Nephron progenitor cell (in vitro differentiated cells): ENCODE measurements at places on chromosomes 3 and 15.
A peak's percentile ranks its signal among the peaks of the same experiment; 100 is the strongest.

GRCh38 chr3:62874711-62875557 lies at the start of gene CADPS:
TSS of gene CADPS (minus strand) at chr3:62875416. CDS start at chr3:62875029, 387 bp downstream.
- DNase-seq: peak; percentile 39

- no peak for DNase-seq
Observed at GRCh38 chr3:17195192-17195611, 310.4 kb downstream of the PLCL2 start.

DNA sequence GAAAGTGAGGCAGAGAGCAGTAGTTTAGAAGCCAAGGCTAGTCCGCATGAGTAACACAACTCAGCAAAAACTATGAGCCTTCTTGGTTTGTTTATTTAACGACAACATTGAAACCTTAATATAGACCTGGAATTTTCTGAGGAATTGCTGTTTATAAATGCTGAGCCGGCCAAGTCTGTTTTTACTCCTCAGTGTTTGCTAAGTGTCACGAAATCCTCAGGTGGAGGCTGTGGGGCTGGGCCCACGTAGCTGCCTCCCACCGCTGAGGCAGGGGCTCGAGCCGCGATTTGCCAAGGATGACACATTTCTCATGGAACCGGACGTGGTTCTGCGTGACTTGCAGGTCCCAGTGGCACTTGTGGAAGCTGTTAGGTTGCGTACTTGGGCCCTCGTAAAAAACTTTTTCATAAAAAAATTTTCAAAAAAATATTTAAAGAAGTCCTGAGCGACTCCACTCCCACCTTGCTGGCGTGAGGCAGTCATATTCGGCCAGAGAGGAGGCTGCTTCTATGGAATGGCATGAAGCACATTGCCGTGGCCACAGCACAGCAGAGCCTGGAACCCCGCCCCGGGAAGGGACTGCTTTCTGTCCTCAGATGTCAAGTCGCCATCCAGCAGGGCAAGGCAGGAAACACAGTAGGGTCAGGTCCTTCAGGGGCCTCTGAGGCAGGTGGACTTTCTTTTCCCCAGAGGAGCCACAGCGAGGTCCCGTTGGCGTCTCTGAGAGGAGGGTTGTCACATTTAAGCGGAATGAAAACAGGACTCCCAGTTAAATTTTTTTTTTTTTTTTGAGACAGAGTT lies 64.8 kb upstream of the PCSK6 start:
- DNase-seq: no peak

DNA sequence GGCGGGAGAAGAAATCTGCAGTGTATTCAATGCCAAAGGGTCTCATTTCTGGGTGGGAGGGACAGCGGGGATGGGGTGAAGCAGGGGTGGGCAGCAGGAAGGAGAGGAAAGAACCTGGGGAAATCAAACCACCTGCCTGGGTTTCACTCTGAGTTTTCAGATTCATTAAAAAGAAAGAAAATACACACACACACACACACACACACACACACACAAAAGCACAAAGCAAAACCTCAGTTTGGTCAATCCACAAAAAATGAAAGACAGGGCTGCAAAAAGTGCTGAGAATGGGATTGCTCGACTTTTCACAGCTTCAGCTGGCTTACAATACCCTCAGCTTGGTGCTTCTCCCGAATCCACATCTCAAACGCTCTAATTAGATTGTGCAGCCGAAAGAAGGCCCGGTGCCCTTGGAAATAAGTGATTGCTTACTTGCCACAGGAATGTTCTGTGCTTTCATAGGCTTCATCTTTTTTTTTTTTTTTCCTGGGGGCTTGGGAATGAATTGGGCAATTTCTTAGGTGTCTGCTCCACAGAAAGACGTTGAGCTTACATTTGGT lies 370.5 kb downstream of the RORA start:
- DNase-seq: no peak

GRCh38 chr3:183239046-183239445 lies 14.0 kb upstream of the B3GNT5 start:
- DNase-seq: no peak

DNA sequence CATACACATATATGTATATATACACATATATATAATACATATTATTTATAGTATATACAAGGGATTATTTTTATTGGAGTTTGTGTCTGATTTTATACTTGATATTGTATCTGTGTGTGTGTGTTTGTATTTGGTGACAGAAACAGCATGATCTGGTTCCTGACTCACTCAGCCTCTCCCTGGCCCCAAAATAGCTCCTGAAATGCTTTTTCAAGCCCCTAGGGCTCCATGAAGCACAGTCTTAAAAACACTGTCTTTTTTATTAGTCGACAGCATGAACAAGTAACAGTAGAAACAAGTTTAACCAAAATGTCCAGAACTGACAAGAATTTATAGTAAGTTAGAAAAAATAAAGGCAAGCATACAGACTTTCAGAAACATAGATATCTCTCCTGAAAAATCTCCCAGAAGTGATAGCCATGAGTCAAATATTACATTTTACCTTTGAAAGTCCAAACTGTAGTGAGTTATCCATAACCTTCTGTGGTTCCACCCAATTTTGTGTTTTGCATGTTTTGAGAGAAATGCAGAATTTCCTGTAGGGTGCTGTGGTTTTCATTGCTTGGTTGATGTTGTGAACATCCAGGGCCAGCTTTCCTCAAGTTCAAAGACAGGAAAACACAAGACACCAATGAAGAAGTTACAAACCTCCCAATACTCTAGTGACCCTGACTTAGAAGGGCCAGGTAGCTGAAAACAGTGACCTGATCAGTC lies 98.5 kb upstream of the CCDC80 start:
- DNase-seq: no peak

- DNase-seq: no peak
Observed at GRCh38 chr3:101938262-101938847, 89.0 kb downstream of the NFKBIZ start.

DNA sequence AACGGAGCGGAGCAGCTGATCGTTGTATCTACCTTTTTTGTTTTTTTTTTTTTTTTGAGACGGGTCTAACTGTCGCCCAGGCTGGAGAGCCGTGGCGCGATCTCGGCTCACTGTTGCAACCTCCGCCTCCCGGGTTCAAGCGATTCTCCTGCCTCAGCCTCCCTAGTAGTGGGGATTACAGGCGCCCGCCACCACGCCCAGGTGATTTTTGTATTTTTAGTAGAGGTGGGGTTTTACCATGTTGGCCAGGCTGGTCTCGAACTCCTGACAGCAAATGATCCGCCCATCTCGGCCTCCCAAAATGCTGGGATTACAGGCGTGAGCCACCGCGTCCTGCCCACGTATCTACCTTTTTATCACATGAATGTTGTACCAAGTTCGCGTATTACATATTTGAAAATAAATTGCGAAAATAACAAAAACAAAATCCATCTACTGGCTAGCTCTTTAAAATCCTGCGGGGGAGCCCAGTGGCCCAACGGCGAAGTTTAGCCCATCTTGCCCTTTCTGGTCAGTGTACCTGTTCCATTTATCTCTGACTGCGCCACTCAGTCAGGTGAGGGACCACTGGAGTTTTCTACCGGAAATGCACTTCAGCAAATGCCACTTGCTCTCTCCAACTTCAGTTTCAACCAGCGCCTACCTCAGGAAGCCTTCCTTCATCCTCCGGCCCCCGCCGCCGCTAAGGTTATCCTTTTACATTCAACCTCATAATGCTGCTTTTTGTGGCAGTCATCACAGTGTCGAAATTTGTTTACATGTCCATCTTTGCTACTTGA lies 1.2 kb upstream of the EIF3J start:
- peak; percentile 29 for DNase-seq

DNA sequence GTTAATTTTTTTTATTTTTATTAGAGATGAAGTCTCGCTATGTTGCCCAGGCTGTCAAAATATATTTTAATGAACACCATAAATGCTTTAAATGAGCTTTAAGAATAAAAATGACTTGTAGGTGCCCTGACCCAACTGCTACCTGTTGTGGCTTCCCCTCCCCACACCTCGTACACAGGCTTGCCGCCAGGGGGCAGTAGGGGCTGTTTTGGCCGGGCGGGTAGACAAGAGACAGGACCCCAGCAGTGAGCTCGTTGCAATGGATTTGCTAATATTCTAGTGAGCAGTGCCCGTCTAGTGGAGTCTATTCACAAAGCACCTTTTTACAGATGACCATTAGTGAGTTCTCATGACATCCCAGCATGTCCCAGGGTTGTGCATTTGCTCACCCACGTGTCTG lies 418.1 kb downstream of the OCA2 start:
- DNase-seq: no peak

DNA sequence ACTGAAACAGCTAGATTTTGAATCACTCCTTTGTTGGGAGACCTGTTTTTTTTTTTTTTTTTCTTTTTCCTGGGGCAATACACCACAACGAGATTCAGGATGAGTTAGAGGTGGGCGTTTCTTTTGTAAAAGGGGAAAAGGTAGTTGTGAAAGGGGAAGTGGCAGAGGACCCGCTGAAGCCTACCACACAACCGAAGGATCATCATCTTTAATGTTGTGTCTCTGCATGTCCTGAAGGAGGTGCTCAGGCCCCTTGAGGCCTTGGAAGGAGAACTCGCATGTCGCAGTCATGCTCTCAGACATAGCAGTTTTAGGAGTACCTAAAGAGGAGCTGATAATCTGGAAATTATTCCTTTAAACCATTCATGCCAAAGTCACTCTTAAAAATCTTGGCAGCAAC lies 137.9 kb upstream of the LRIG1 start:
- no peak for DNase-seq

GRCh38 chr15:81001152-81002008 lies 657 bp downstream of the TLNRD1 start:
- peak; percentile 65 for DNase-seq

- peak; percentile 16 for DNase-seq
Observed at GRCh38 chr15:81155375-81156218, 21.5 kb downstream of the CFAP161 start.

DNA sequence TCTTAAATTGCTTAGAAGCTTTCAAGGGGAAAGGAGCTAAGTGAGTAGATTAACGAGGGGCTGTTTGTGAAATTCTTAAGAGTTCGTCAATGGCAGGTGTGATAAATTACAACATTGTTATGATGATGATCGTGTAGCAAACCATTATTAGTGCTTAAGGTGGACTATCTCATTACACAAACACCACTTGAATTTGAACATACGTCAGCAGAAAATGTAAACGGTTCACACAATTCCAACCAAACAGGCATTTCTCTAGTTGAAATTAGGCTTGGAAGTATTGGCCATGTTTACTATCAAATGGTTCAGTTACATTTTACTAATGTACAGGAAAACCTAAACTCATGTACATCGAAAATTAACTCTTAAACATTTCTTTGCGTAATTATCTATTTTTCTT lies 102.8 kb downstream of the PYDC2 start:
- no peak for DNase-seq

DNA sequence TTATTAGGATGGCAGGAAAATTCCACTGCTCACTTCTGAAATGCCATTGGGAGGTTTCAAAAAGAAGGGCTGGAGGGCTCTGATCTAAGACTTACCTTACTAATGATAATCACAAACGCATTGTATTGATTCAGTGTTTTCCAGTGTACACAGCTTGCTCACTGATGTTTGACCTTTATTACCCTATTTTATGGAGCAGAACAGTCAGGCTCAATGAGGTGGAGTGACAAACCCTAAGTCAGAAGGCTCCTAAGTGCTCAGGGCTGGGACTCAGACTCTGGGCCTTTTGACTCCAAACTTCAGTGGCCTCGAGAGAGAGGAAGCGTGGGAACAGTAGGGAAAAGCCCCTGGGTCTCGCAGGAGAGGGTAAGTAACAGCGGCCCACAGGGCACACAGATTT lies 20.3 kb upstream of the RAD18 start:
- no peak for DNase-seq

- DNase-seq: no peak
Observed at GRCh38 chr3:123130079-123130750, 63.4 kb downstream of the PDIA5 start.

DNA sequence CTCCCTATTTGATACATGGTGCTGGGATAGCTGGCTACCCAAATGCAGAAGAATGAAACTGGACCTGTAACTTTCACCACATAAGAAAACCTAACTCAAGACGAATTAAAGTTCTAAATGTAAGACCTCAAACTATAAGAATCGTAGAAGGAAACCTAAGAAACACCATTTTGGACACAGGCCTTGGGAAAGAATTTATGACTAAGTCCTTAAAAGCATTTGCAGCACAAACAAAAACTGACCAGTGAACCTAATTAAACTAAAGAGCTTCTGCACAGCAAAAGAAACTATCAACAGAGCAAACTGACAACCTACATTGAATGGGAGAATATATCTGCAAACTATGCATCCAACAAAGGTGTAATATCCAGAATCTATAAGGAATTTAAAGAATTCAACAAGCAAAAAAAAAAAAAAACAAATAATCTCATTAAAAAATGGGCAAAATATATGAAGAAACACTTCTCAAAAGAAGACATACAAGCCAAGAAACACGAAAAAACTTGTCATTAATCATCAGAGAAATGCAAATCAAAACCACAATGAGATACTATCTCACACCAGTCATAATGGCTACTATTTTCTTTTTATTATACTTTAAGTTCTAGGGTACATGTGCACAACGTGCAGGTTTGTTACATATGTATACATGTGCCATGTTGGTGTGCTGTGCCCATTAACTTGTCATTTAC lies 37.0 kb downstream of the HDGFL3 start:
- DNase-seq: no peak

DNA sequence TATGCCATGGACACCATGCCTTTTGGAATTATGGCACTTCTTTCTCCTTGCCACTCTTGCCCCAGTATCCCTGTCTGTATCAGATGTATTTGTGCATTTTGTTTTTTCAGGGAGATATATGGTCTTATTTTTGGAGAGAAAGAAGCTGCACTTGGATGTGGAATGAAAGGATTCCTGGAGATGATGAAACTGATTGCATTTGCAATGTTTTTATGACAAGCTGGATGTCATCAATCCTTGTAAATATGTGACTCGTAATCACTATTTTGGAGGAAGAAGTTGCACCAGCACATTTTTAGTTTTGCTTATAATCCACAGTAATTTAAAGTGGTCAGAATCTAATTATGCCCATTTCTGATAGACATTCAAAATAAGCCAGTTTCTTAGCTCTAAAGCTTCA lies 165.0 kb downstream of the NR1D2 start:
- no peak for DNase-seq

- no peak for DNase-seq
Observed at GRCh38 chr3:141578202-141578973, 91.6 kb downstream of the RASA2 start.

- DNase-seq: no peak
Observed at GRCh38 chr3:151412989-151413388, 28.4 kb upstream of the P2RY12 start.

DNA sequence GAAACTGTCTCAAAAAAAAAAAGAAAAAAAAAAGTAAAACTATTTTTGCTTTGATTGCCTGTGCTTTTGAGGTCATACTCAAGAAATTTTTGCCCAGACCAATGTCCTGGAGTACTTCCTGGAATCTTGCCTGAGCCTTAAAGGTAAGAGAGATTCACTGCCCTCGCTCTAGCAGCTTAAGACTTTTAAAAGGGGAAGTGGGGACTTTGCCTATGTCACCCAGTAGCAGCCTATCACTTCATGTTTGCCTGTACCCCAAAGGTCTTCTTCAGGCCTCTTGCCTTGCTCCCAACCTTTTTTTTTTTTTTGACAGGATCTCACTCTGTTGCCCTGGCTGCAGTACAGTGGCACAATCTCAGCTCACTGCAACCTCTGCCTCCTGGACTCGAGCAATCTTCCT lies 18.9 kb upstream of the GOLGB1 start:
- DNase-seq: no peak

- DNase-seq: peak; percentile 82
Observed at GRCh38 chr3:197599089-197599765, 43.5 kb upstream of the BDH1 start.
